Suprapubic skin (tissue), 4 donors: ENCODE measurements at places on chromosomes 7 and 10.

DNA sequence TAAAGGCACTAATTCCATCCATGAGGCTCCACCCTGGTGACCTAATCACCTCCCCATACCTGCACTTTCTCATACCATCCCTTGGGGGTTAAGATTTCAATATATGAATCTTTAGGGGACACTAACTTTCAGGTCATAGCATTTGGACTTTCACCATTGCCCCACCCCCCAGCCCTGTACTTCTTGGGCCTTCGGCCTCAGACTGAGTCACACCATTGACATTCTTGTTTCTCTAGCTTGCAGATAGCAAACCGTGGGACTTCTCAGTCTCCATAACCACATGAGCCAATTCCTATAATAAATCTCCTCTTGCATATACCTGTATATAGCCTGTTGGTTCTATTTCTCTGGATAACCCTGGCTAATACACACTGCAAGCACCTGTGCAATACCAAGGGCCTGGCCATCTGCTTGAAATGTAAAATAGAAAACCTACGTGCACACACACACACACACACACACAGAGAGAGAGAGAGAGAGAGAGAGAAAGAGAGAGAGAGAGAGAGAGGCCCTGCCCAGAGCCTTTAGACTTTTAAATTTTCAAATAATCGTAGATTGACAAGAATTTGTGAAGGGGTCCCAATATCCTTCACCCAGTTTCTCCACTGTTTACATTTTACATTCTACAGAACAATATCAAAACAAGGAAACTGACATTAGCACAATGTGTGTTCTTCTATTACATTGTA lies 25.3 kb downstream of the ANXA8 start:
- DNase-seq: no peak

- no peak for DNase-seq
Observed at GRCh38 chr10:91090761-91091529, 129.5 kb upstream of the PCGF5 start.

GRCh38 chr10:96609510-96609909 lies 22.7 kb upstream of the TM9SF3 start:
- no peak for DNase-seq

DNA sequence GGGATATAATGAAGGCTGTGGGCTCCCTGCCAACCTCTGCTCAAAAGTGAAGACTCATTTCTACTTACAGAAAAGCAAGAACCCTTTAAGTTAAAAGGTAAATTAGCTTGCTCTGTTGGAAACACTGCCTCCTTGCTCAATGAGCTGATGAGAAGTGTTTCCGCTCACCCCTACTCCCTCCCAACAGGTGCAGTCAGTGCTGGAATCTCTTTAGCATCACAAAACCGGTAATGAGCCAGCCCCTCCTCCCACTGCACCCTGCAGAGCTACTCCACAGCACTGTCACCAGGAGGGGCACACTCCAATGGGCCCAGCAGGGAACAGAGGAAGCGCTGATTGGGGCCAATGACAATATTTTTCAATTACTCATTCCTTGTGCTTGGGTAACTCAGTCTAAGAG lies 262.5 kb downstream of the TCERG1L start:
- no peak for DNase-seq

DNA sequence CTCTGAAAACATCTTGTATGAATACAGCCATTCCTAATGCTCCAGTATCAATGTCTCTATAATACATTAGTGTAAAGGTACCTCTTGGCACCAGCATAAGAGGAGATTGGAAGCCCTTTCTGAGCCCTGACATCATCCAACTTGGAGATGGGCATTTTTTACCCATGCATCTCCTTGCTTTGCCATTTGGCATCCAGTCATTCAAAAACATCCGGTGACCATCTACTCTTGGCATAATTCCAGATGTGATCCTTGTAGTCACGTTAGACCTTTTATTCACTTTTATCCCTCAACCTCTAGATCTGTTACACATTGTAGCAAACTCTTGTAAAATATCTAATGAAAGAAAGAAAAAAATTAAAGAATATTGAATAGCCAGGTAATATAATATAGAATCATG lies 17.9 kb upstream of the SGMS1 start:
- DNase-seq: no peak

DNA sequence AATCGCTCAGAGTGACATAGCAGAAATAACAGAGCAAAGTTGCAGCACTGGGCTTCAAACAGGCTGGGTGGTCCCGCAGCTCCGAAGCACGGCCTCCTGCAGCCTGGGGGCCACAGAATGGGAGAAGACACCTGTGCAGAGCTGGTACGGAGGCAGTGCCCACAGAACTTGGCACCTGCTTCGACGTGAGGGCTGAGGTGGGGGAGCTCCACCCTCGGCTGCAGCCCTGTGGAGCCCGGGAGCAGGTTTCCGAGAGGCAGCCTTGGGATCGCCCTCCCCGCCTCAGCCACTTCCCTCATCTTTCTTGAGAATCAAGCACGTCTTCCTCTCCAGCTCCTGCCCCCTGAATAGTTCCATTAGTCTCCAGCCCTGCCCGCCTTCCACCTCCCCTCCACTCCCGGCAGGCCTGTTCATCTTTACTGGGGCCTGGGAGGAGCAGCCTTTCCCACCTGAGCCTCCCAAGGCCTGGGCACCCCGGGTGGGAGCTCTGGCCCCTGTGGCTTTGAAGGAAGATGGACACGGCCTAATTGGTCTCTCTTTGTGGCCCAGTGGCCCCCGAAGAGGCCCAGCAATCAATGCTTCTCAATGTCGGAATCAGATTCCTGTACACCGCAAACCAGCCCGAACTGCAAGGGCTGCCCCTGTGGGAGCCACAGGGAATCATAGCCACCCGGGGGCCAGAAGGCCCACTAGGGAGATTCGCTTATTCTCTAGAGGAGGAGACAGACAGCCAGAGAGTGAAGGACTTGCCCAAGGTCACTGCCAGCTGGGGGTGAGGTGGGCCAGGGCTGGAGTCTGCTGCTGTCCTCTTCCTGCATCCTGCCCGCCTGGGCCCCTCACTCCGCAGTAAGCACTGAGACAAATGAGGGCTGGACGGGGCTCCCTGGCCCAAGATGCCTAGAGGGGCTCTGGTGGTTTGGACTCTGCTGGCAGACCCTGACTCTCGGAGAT lies 17.0 kb upstream of the PCBD1 start:
- peak; percentile 61 for DNase-seq

- DNase-seq: no peak
Observed at GRCh38 chr7:134992626-134993179, 6.4 kb downstream of the AGBL3 start.

DNA sequence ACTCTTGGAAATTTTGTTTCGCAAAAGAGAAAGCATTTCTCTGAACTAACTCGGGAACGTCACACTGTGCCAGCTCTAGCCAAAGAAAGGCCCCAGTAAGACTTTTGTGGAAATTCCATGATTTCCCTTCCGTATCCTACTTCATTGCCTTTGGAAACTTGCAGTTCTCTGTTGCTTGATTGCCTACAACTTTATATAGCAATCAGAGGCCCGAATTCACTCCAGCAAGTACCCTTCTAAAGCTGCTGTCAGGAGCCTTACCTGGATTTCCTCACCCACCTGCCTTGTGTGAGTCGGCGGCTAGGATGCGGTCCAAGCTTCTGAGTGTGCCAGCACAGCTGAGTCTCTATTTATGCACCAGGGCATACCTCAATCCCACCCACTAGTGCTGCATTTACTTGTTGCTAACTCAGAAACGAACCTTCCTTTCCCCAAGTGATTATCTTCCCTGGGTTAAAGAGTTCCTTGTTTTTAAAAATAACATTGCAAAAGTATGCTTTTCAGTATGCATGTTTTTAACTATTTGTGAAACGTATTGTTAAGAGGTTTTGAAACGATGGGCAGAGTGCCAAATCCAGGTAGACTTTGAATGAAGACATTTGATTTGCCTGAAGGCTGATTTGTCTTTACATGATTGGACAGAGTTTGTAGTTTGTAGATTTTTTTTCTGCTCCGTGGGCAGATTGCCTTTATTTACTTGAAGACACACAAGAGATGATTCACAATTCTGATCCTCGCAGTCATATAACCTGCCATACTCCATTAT lies at the start of gene AGR2:
Gene AGR2 (minus strand): TSS at position 326 of the 766 bp plus-strand sequence. CDS start 3,203 bp downstream, outside the sequence.
- DNase-seq: no peak
